ENCODE measurements at places on chromosomes 12 and 14. TPM values are rescaled to one million over a fixed set of nuclear protein-coding genes. Genes with fewer than 3 reads are reported as not detected.
A peak's percentile ranks its signal among the peaks of the same experiment; 100 is the strongest.

Gene TULP3
- total RNA-seq = 20.1 TPM

GRCh38 chr14:79299162-79299561 is 912.1 kb downstream of the DIO2 start:
- no peaks in the 10 kb centered on the region for H3K27me3 ChIP-seq
- no peaks in the 10 kb centered on the region for H3K4me1 ChIP-seq
- H3K27ac ChIP-seq = no peak overlapping the region
- no peak overlapping the region for H3K4me3 ChIP-seq
- DNase-seq = no peak

Gene CACNA2D4
- total RNA-seq = 2.2 TPM

GRCh38 chr12:7793211-7793610 is 4.0 kb downstream of the NANOG start:
- DNase-seq = no peak
- no peaks in the 10 kb centered on the region for H3K27me3 ChIP-seq
- no peak overlapping the region for H3K27ac ChIP-seq
- no peak overlapping the region for H3K4me3 ChIP-seq
- H3K36me3 ChIP-seq = no peaks in the 10 kb centered on the region
- no peaks in the 10 kb centered on the region for H3K4me1 ChIP-seq

Gene PTGDR
- total RNA-seq = 0.78 TPM

Gene MAGOHB
- 13.1 TPM for total RNA-seq

GRCh38 chr12:71795901-71796300 is 41.2 kb downstream of the RAB21 start:
- H3K27me3 ChIP-seq = no peaks in the 10 kb centered on the region
- H3K4me3 ChIP-seq = no peak overlapping the region
- H3K36me3 ChIP-seq = no peaks in the 10 kb centered on the region
- H3K4me1 ChIP-seq = no peaks in the 10 kb centered on the region
- no peak for DNase-seq

Gene RILPL2
- total RNA-seq = 15.2 TPM

Gene TPPP2
- not detected for total RNA-seq

DNA sequence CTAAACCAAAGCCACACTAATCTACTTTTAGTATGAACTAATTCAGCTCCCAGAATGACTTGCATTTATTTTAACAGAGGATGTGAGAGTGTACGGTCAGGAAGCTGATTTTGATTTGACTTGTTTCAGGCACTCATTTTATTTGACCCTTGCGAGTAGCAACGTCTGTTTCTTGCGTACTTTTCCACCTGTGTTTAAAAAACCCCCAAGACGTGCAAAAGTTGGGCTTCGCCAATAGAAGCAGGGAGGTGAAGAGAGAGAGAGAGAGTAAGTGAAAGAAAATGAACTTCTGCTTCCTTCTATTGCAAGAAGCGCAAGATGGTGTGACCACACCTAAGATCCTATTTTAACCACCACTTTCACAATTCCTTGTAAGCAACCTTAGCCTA is 6.7 kb upstream of the SLC15A4 start:
- no peaks in the 10 kb centered on the region for H3K36me3 ChIP-seq
- DNase-seq = no peak
- H3K4me3 ChIP-seq = no peak overlapping the region
- no peak overlapping the region for H3K27ac ChIP-seq
- H3K4me1 ChIP-seq = no peaks in the 10 kb centered on the region

DNA sequence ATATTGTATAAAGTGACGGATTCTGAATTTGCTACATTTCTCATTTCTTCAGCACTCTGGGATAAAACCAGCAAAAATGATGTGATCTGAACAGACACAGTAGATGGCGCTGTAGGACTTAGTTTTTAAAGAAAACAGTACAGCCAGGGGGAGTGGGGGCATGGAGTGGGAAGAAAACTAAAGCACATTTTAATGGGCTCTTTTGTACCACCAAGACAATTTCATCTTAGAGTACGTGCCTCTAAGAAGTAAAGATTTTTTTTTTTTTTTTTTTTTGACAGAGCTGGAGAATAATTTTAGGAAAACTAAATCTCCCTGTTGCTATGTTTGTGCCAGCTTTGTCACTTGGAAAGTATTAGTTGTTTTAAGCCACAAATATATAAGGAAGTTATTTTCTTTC is 124.4 kb downstream of the RAD51B start:
- no peaks in the 10 kb centered on the region for H3K36me3 ChIP-seq
- no peak overlapping the region for H3K27ac ChIP-seq
- H3K27me3 ChIP-seq = no peaks in the 10 kb centered on the region
- peak; percentile 71 for DNase-seq

Gene OR5AU1
- not detected for total RNA-seq

DNA sequence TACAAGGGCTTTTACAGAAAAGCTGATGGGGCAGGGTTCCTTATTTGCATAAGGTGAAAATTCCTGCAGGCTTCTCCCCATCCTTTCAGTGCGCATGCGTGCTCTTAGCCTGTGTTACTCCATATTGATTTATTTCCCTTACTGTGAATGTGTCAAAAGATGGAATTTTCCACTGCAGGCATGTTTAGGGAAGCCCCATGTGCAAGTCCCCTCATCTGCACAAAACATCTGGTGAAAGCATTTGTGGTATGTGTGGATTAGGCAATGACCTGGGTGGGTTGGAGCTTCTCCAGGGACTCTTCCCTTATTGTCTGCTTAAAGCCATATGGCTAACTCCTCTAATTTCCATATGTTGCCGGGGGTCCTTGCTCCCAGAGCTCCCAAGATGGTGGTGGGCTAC is 912.7 kb upstream of the LRFN5 start:
- no peaks in the 10 kb centered on the region for H3K4me1 ChIP-seq
- DNase-seq = no peak
- H3K27me3 ChIP-seq = no peaks in the 10 kb centered on the region
- H3K4me3 ChIP-seq = no peak overlapping the region
- H3K36me3 ChIP-seq = no peaks in the 10 kb centered on the region

GRCh38 chr12:116495260-116495659 is 63.9 kb upstream of the MAP1LC3B2 start:
- H3K36me3 ChIP-seq = no peaks in the 10 kb centered on the region
- no peak overlapping the region for H3K27ac ChIP-seq
- no peaks in the 10 kb centered on the region for H3K27me3 ChIP-seq
- no peaks in the 10 kb centered on the region for H3K4me1 ChIP-seq
- H3K4me3 ChIP-seq = no peak overlapping the region

Gene TMPRSS12
- total RNA-seq = 0.45 TPM

Gene SLC5A8
- total RNA-seq = 114 TPM

Gene TBX3
- 183 TPM for total RNA-seq

DNA sequence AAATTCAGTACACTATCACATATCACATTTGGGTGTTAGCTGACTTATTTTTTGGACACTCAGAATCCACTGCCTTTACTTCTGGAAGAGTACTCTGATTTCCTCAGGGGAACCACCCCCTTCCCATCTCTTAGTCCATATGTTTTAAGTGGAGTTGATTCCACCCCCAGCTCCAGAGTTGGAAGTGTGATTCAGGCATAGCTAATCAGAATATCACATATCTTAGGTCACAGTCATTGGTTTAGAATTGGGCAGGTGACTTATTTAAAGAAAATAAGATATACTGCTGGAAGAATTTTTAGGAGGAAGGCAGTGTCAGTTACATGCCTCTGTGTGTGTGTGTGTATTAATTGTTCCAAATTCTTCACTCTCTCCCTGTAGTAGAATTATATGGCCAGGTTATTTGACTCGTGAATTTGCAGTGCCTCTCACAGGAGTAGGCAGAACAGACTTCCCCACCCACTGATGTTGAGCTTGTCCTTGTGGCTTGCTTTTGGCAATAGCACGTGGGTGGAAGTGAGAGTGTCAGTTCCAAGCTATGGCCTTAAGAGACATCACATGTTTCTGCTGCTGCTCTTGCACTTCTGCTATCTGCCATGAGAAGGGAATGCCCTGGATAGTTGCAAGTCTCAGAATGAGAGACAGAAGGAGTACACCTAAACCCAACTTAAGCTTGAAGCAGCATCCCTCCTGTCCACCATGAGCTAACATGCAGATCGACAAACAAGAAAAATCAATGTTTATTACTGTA is 6.4 kb upstream of the GAS2L3 start:
- H3K4me3 ChIP-seq = no peak overlapping the region
- H3K27me3 ChIP-seq = no peaks in the 10 kb centered on the region
- no peaks in the 10 kb centered on the region for H3K4me1 ChIP-seq
- no peaks in the 10 kb centered on the region for H3K36me3 ChIP-seq
- no peak for DNase-seq
- H3K27ac ChIP-seq = no peak overlapping the region

Measured in thyroid gland (tissue), 4 donors.